ENCODE measurements at places on chromosomes 7 and 10. TPM values are rescaled to one million over a fixed set of nuclear protein-coding genes. Genes with fewer than 3 reads are reported as not detected.

SGCE gene
- 104 TPM for total RNA-seq

GRCh38 chr7:24732646-24733413, 24.4 kb downstream of the GSDME start:
- DNase-seq: no peak

GRCh38 chr7:32070051-32070405, 179 bp downstream of the PDE1C start:
- no peak for DNase-seq

STEAP1B gene
- 7.1 TPM for total RNA-seq

GRCh38 chr10:103683851-103684250, 171.5 kb downstream of the SH3PXD2A start:
- no peak for DNase-seq

DNA sequence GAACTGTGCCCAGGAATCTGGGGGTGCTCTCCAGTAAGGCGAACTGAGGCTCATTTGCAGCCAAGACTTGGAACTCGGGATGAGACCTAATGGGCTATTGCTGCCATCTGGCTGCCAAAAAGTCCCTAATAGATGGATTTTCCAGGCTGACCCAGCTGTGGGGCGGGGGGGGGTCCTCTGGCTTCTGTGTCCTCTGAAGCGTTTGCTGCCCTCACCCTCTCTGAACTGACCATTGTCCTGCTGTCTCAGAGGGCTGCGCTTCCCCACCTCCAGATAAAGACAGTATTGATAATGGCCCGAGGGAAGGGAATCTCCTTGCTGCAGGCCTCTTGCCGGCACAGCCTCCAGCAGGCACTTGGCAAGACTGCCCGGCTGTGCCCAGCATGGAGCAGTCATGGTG, 46.6 kb downstream of the CLEC2L start:
- peak; percentile 33 for DNase-seq

DNA sequence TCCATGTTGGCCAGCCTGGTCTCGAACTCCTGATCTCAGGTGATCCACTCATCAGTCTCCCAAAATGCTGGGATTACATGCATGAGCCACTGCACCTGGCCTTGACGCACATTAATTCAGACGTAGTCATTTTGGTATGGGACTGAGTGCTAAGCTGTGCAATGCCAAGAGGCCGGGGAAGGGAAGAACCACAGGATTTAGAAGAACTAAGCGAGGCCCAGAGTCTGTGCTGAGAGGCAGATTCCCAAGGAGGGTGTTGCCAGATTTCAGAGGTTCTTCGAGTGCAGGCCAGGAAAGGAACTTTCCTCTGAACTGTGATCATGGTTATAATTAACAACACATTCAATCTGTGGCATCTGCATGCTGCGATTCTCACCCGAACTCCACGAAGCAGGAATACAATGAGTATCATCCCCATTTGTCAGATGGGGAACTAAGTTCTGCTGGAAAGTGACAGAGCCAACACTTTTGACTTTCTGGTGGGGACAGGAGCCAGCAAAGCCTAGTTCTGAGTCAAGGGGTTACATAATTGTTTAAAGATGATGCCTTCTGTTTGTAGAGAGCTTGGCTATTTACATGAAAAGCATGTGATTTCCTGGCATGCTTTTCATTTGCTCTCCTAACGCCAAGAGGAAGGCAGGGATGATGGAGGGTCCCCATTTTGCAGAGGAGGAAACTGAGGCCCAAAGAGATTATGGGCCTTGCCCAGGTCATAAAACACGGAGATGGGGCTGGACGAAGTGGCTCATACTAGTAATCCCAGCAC, 6.2 kb upstream of the ZAN start:
- DNase-seq: no peak
